ENCODE measurements at places on chromosomes 3 and 15.
A peak's percentile ranks its signal among the peaks of the same experiment; 100 is the strongest.

DNA sequence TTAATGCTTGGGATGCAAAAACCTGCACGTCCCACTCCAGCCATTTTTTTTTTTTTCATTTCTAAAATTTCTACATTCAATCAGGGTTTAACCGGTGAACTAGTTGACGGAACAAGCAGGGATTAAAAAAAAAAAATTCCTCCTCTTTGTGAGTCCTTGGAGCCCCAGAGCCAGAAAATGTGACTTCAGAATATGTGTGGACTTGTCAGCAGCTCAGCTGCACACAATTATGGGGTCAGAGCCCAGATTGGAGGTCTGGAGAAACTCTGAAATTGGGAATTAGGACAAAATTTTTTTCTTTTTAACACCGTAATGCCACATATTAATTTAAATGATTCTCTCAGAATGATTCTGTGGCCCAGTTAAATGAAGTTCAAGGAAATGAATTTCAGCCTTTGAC is 921.0 kb upstream of the CFAP20DC start:
- no peak for DNase-seq

GRCh38 chr3:107954845-107955244 is 136.0 kb downstream of the CD47 start:
- no peak for DNase-seq

DNA sequence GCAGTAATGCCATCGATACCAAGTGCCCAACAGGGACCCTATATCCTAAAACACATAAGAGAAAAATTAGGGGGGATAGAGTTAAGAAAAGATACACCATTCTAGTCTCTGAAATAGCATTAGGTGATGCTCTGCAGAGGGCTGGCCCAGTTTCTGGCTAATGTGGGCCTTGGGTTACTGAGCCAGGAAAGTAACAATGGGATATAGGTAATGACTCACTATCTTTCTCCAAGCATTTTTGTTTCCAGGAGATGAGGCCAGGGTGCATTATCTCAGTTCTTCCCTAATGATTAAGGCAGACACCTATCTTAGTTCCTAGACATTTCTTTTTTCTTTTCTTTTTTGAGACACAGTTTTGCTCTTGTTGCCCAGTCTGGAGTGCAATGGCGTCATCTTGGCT is 50.0 kb downstream of the PRKAR2A start:
- no peak for DNase-seq

- DNase-seq = no peak
Observed at GRCh38 chr3:187016639-187017345, 86.5 kb downstream of the ST6GAL1 start.

GRCh38 chr3:71031181-71031580 is 552.3 kb downstream of the FOXP1 start:
- peak; percentile 42 for DNase-seq

DNA sequence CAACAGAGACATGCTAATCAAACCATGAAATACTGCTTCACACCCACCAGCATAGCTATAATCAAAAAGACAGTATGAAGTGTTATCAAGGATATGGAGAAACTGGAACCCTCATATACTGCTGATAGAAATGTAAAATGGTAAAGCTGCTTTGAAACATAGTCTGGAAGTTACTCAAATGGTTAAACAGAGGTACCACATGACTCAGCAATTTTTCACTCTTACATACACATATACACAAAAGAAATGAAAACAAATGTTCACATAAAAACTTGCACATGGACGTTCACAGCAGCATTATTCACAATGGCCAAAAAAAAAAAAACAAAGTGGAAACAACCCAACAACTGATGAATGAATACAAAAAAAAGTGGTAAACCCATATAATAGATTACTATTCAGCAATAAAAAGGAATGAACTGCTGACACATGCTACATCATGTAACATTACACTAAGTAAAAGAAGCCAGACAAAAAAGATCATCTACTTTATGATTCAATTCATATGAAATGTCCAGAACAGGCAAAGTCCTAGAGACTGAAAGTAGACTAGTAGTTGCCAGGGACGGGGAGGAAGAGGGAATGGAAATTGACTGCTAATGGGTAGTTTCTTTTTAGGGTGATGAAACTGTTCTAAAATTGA is 23.2 kb downstream of the ZNF148 start:
- DNase-seq = no peak

DNA sequence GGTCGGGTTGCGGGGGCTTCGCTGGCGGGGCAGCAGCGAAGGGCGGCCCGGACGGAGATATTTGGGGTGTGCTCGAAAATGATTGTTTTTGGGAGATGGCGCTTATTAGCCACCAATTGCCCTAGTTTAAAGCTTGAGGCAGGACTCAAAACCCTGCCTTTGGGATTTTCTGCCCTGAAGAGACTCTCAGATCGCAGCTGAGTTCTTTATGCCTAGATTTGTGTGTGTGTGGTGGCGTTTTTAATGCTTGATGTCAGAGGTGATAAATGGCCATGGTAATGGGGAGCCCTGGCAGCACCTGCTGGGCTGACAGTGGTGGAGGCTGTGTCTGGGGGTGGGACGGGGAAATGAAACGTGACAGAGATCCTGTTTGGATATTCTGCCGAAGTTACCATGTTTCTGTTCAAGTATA is 604 bp downstream of the KCTD6 start:
- no peak for DNase-seq

DNA sequence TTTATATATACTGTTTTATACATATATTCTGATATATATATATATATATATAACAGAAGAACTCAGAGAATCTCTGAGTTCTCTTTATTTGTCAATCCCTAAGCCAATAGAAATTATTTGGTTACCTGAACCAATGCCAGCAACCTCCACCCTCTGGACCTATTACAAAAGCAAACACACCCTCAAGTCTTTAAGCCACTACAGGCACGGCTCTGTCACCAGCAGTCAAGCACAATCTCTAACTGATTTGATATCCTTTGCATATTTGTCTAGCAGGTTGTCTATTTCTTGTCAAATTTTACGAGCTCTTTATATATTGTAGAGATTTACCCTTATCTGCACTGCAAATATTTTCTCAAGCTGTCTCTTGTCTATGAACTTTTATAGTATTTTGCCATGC is 66.6 kb upstream of the TOPAZ1 start:
- DNase-seq = no peak

DNA sequence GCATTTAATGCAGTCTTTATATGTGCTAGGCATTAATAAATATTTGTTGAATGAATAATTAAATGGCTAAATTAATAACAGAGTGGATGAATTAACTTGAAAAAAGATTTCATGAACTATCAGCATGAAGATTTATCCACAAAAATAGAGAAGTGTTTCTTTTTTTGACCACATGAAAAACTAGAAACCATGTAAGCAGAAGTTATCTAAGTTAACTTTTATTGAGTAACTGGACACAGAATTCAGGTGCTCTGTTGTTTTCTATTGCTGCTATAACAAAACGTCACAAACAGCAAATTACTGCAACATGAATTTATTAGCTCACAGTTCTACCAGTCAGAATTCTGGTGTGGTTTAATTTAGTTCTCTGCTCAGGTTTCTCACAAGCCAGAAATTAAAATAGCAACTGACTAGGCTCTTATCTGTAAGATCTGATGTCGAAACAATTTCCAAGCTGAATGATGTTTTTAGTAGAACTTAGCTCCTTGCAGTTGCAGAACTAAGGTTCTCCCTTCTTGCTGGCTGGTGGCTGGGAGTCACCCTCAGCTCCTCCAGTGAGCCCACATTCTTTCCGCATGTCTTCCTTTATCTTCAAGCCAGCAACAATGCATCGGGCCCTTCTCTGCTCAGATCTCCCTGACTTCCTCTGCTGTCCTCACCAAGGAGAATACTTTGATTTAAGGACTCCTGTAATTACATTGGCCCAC is 810.2 kb upstream of the ALCAM start:
- no peak for DNase-seq

- no peak for DNase-seq
Observed at GRCh38 chr3:149848688-149849087, 35.7 kb downstream of the RNF13 start.
